Esophagus muscularis mucosa (tissue), 4 donors: ENCODE measurements at places on chromosomes 2 and 18. TPM values are rescaled to one million over a fixed set of nuclear protein-coding genes. Genes with fewer than 3 reads are reported as not detected.

The LOXL3 gene
- total RNA-seq: 7.1 TPM

The ING5 gene
- total RNA-seq: 29.5 TPM

The ZNF397 gene
- total RNA-seq: 26.2 TPM

The SPTBN1 gene
- 572 TPM for total RNA-seq

The ANKRD30B gene
- total RNA-seq: not detected

The CYP26B1 gene
- 2.4 TPM for total RNA-seq

The LRRTM1 gene
- total RNA-seq: 1.2 TPM

The RMDN2 gene
- total RNA-seq: 11.0 TPM

The DCDC2C gene
- not detected for total RNA-seq

The GPR17 gene
- total RNA-seq: not detected

The REG1B gene
- total RNA-seq: not detected

The CAD gene
- total RNA-seq: 28.3 TPM

The BOLL gene
- not detected for total RNA-seq

The AMER3 gene
- total RNA-seq: 0.06 TPM

The NFATC1 gene
- 17.4 TPM for total RNA-seq

The MC4R gene
- total RNA-seq: 1.4 TPM

The FARSB gene
- total RNA-seq: 11.9 TPM

The REG3A gene
- not detected for total RNA-seq

The STRN gene
- 17.6 TPM for total RNA-seq

The OR6B2 gene
- total RNA-seq: not detected

The NT5C1B gene
- total RNA-seq: not detected

The ASB18 gene
- total RNA-seq: not detected

The KCNK3 gene
- 13.0 TPM for total RNA-seq

The NTSR2 gene
- total RNA-seq: not detected
